SJSA1 (cell line): ENCODE measurements at places on chromosomes 6 and 20.

DNA sequence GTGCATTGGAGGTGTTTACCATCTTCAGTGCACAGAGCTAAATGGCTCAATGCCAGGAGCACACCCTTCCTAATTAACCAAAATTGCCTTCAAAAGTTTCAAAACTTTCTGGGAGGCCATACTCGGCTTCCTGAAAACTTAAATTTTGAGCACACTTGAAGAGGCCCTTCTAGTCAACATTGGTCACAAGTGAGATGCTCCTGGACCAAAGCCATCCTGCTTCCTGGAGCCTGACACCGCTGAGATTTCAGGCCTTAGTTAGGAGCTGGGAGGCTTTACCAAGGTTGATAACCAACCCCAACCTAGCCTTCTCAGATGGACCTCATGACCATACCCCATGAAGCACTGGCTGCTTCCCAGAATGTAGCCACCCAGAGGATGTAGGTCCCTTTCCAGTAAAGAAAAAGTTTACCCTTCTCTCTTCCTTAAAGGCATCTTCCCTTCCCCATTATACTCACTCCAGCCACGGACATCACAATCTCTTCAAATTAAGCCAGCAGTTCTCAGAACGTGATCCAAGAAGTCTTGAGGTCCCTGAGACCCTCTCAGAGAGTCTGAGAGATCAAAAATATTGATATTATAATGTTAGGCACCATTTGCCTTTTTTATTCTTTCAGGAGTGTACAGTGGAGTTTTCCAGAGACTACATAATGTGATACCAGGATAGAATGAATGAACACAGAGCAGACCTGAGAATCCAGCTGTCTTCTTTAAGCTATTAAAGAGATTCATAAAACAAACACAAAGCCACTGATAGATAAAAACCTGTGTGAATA lies 32.8 kb upstream of the SPTLC3 start:
- no peak for DNase-seq

- no peak for DNase-seq
Measured at GRCh38 chr6:75422024-75422639, 71.5 kb downstream of the FILIP1 start.

DNA sequence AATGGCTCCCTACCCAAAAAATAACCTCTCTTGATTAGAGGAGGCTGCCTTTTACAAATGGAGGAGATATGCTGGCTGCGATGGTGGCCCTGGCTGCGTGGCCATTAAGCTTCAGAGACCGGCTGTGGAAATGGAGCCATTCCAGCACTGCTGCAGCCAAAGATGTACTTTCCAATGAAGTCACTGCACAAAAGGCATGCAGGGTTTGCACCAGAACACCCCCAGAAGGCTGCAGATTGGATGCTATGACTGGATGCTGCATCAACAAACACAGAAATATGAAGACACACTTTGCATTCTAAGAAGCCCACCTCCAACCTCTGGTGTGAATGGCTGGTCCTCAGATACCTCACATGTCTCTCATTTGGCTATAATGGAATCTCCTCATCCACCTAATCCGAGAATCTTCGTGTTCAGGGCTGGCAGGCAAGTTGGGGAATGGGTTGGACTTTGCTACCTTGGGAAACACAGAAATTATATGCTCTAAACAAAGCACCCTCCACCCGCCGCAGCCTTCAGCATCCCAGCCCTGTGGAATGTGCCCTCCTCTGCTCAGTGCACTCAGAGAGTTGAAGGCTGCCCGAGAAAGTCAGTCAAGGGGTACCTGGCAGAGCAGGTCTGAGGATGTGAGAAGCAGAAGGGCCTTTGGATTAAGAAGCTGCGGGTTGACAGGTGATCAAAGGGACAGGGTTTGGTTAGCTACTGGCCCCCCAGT lies 35.3 kb downstream of the APCDD1L start:
- DNase-seq = no peak

GRCh38 chr20:44302026-44302669 lies 8.9 kb downstream of the FITM2 start:
- no peak for DNase-seq

GRCh38 chr6:105522626-105523322 lies 119.9 kb upstream of the PREP start:
- peak; percentile 22 for DNase-seq

DNA sequence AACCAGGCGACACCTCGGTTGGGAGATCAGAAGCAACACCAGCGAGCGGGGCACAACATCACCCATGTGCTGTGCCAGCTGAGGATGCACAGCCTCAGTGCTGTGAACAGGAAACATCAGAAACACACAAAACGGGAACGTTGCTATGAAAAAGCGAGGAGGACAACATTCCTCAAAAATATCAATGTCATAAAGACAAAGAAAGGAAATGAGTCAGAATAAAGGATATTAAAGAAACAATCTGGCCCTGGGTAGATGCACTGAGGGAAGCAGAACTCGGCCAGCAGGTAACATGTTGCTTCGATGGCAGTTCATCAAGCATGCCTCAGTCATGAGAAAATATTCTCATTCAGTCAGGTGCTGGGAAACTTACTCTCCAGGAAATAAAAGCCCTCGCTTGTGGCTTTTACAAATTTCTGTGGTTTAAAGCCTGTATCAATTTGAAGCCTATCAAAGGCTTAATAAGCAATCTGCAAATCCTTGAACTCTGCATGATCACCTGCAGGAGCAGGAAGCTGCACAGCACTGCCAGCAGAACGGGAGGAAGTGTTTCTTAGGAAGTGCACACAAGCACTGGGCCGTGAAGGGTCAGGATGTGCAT lies 77.5 kb downstream of the GINS1 start:
- no peak for DNase-seq
